ENCODE measurements at places on chromosomes 3 and 15.

DNA sequence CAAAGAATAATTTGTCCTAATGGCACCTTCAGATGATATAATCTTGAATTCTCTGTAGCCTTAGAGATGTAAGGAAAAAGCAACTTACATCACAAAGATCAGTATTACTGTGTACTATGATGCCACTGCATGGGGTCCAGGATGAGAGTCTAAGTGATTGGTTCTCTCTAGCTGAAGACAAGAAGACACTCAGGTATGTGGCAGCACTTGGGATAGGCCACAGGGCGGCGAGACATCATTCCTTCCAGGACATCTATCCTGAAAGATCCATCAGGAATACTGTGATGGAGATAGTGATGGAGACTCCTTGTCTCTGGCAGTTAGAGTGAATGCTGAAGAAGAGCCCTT lies 2.5 kb downstream of the CD200 start:
- no peak for DNase-seq

DNA sequence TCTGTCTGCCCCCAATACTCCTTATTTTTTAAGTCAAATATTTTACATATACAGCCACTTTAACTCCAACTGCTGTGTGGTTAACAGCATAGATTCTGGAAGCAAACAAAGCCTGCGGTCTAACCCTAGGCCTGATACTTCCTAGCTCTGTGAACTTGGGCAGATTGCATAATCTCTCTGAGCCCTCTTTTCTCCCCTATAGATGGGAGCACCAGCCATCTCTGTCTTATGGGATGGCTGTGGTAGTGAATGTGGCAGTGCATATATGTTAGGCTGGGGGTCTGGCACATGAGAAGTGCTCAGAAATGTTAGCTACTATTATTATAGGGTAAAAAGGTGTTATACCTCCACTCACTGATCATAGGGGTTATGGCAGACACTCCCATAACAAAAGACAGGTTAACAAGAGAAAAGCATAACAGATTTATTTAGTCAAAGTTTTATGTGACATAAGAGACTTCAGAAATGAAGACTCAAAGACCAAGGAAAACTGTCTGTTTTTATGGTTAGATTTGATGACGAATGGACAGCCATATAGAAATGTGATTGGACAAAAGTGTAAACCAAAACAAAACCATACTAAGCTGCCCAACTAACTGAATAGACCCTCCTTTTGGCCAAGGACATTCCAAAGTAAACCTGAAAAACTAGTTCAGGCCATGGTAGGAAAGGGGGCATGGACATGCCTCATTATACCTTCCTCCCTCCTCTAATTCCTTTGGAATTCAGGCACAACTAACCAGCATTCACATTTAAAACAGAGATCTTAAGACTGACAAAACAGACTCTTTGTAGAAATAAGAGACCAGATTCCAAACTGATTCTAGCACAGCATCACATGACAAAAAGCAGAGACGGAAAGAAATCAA lies 53.9 kb upstream of the DAZL start:
- DNase-seq, result no peak

- no peak for DNase-seq
Measured at GRCh38 chr3:51581524-51581923, 43.0 kb downstream of the RAD54L2 start.

GRCh38 chr3:105764378-105765307 lies 104.2 kb downstream of the CBLB start:
- no peak for DNase-seq

DNA sequence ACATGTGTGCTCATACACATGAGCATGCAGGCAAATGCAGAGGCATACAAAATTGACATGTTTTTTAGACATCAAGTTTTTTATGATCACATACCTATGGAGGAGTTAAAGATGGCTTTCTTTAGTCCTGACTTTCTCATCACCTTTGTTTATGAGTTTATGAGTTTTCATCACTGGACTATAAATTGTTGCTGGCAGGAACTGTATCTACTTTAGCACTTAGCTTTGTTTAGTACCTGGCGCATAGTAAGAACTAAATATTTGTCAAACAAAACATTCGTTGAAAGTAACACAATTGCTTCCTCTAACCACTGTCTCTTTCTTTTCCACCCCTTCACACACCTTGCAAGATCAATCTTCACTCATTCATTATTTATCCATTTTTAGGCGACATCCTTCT lies 182.6 kb downstream of the SUCNR1 start:
- no peak for DNase-seq
